ENCODE measurements at places on chromosomes 5 and 9.

DNA sequence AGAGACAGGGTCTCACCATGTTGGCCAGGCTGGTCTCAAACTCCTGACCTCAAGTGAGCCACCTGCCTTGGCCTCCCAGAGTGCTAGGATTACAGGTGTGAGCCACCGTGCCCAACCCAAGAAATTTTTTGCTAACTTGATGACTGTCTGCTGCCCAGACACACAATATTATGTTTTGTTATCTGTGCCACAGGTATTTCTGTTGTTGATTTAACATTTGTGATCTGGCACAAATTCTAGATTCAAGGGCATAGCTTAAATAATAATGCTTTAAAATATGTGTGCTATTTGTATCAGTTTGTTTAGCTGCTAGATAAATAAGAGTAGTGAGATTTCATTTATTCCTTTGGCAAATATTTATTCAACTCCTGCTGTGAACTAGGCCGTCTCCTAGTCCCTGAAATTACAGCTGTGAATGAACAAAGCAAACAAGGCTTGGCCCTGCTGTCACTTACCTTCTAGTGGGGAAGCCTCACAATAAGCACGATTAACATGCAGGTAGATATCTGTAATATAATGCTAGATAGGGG, 35.3 kb downstream of the GAPVD1 start:
- DNase-seq = no peak

- no peak for DNase-seq
Measured at GRCh38 chr9:103188781-103189350, 193.7 kb downstream of the CYLC2 start.

DNA sequence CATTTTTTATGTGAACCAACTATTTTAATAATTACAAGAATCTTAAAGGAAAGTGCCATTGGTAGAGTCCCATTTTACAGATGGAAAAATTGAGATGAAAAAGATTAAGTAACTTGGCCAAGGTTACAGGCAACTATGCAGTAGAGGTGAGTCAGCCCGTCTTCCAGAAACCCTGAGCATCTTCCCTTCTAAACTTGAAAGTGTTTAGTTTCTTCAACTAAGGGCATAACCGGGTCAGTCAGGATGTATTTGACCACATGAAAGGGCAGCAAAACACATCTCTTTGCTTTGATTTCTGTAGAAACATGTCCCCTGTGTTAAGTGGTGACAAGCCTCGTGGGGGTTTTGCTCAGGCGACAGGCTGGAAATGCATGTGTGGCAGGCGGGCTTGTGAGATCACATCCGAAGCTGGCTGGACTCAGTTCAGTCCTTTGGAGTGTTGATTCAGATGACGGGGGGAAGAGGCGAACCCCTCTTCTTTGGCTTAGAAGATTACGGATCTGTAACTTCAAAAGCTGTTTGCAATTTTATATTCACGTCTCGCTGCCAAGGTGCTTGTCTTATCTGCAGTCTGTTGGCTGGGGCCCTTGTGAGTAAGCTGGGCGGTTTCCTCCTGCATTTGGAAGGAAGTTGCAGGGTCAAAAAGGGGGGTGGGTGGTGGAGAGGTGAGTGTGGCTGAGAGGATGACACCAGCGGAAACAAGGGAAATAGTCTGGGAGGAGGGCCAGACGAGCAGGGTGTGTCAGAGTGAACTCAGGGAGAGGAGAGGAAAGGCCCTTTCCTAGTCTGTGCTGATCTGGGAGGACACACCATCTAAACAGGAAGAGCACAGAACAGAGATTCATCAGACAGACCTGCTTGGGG, 78.9 kb upstream of the RPS23 start:
- DNase-seq = peak; percentile 74

DNA sequence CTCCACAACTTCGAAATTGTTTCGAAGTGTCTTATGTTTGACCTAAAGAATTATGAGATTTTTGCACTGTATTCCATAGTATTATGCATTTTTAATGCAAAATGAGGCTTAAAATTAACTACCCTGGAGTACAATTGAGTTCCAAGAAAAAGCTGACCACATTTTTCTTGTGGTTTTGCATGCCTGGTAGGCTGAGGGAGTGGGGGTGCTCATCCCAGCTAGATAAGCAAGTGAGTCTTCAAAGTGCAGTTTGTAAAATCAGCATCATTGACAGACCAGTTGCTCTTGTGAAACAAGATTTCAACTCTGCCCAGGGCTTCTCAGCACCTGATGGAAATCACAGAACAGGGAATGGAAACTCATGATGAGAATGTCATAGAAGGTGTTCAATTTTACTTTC, 17.0 kb upstream of the NDUFS4 start:
- no peak for DNase-seq

- DNase-seq = no peak
Measured at GRCh38 chr9:70085241-70085640, 41.6 kb downstream of the MAMDC2 start.

GRCh38 chr9:121221664-121222055, 20.0 kb upstream of the RAB14 start:
- no peak for DNase-seq

DNA sequence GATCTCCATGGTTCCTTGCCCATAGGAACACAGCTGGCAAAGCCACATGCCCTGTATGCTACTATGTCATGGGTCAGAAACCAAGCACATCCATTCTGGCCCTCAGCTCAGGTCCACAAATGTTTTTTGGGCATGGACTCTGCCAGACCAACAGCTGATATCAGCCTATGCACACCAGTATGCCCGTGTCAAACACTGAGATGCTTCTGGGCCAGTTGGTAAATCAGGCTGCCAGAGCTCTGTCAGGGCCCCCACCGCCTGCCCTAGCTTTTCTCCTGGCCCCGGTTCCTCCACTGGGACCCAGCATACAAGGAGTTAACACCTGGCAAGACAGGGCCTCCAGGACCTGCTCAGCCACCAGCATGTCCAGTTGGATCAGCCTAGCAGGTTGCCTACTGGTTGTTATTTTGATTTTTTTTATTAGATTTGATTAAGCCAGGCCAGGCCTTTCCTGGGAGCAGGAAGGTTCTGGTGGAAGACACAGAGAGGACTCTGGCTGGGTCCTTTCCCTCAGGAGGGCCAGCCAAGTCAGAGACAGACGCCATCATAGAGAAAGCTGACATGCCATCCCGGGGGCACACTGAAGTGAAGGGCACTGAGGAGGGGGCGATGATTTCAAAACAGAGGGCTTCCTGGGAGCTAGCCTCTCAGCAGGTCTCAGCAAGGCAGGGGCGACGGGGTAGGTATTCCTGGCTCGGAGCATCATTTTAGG, 65.8 kb downstream of the TSTD2 start:
- DNase-seq = no peak

DNA sequence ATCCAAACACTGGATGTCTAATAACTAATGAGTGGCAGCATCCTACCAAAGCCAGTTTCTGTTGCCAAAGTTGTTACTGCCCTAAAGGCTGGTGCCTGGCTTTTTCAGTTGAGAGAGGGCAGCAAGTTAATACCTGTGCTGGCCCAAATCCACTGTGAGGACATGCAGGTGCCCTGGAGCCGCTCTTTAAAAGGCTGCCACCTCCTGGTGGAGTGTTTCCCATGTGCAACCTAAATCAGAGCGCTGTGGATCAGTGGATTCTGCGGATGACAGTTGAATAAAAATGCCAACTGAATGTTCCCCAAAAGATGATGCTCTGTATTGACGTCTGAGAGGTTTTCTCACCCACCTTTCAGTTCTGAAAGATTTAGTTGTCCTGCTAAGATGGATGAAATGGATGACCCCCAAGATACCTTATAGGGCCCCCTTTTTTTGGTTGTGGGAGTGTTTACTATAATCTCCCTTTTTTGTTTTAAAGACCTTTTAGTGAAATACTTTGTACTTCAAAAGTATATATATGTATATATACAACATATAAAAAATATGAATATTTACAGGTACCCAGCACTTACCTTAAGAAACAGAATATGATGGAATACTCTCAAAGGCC, 146.4 kb downstream of the EGFLAM start:
- no peak for DNase-seq

GRCh38 chr5:100828071-100828897, 74.8 kb downstream of the ST8SIA4 start:
- no peak for DNase-seq

- DNase-seq = no peak
Measured at GRCh38 chr9:5838884-5839571, 6.1 kb upstream of the ERMP1 start.

DNA sequence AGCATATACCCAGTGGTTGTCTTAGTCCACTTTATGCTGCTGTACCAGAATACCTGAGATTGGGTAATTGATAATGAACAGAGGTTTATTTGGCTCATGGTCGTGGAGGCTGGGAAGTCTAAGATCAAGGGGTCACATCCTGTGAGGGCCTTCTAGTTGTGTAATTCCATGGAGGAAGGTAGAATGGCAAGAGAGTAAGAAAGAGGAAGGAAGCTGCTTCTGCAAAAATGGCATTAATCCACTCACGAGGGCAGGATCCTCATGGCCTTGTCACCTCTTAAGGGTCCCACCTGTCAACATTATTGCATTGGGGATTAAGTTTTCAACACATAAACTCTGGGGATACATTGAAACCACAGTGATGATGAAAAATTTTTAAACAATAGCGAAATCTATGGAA, 17.0 kb downstream of the BTNL8 start:
- DNase-seq = no peak

GRCh38 chr9:11779971-11780370, 913.2 kb upstream of the TYRP1 start:
- no peak for DNase-seq

DNA sequence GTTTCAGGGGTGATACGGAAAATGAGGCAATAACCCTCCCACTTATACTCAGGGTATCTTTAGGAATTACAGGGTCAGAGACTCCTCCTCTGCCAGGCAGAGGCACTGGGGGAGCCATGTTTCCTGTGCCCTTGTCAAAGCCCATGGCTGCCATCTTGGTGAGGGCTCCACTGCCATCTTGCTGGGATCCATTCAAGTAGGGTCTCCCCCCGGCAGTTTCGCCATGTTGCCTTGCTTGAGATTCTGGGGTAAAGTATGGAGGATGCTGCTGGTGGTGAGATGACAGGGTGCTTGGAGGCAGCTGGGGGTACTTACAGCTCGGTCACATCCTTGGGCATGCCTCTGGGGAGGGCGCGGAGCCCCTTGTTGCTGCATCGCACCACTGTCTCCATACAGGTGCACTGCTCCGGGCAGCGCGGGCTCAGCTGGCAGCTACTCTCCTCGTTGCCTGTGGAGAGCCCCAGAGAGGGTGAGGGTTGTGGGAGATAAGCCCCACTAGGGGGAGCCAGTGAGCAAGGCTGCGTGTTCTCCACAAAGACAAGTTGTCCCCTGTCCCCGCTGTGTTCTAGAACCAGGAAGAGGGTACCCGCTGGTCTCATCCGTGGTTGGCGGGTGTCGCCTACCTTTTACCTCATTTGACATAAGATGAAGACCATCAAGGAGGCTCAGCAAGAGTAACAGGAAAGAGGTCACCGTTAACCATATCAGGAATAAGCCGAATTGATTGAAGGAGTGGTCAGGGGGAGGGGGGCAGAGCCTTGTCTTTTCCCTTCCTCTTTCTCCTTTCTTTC, 169.0 kb upstream of the PANK3 start:
- DNase-seq = no peak

GRCh38 chr5:78751872-78752271, 103.3 kb upstream of the LHFPL2 start:
- no peak for DNase-seq

DNA sequence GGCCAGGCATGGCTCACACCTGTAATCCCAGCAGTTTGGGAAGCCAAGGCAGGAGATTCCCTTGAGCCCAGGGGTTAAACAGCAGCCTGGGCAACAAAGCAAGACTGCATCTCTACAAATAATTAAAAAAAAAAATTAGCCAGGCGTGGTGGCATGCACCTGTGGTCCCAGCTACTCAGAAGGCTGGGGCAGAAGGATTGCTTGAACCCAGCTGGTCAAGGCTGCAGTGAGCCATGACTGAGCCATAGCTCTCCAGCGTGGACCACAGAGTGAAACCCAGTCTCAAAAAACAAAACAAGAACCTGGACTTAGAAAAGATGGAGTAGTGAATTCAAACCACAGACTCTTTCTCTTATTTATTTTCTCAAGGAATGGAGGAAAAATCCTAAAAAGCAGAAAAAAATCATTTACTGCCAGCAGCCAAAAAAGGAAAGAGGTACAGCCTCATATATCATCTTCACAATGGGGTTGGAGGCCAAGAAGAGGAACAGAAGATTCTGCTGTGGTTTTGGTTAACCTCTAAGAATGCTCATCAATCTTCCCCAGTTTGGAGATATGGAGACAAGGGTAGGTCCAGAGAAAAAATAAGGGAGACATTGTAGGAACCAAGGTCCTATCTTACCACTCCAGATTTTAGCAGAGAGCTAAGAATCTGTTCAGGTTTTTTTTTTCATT, 40.0 kb upstream of the MYO10 start:
- DNase-seq = no peak

GRCh38 chr5:89204756-89205155, 321.8 kb upstream of the MEF2C start:
- no peak for DNase-seq

Data from CD4-positive, alpha-beta T cell treated with Interleukin-1 beta for 1 hour (primary cell).